ENCODE measurements at places on chromosomes 6 and 20.

- no peak for DNase-seq
Observed at GRCh38 chr6:136069119-136069518, 181.0 kb downstream of the MTFR2 start.

DNA sequence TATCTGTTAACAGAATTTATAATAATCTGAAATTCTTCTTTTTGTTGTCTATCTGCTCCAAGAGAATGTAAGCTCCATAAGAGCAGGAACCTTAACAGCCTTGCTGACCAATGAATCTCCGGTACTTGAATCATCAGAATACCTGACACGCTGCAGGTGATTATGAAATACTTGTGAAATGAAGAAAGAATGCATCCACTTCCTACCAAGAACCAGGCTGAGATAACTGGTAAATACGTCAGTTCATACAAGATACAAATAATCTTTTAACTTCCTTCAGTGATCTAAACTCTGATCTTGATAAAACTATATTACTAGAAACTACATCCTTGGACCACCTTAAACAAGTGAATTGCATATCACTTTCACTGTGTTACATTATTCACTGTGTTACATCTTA, 116.2 kb downstream of the MAP3K5 start:
- no peak for DNase-seq

GRCh38 chr6:13262302-13263230, 65.8 kb downstream of the TBC1D7 start:
- DNase-seq = no peak

GRCh38 chr6:81697559-81697958, 54.9 kb downstream of the TENT5A start:
- no peak for DNase-seq

- no peak for DNase-seq
Observed at GRCh38 chr20:44656448-44656847, 4.9 kb upstream of the ADA start.

DNA sequence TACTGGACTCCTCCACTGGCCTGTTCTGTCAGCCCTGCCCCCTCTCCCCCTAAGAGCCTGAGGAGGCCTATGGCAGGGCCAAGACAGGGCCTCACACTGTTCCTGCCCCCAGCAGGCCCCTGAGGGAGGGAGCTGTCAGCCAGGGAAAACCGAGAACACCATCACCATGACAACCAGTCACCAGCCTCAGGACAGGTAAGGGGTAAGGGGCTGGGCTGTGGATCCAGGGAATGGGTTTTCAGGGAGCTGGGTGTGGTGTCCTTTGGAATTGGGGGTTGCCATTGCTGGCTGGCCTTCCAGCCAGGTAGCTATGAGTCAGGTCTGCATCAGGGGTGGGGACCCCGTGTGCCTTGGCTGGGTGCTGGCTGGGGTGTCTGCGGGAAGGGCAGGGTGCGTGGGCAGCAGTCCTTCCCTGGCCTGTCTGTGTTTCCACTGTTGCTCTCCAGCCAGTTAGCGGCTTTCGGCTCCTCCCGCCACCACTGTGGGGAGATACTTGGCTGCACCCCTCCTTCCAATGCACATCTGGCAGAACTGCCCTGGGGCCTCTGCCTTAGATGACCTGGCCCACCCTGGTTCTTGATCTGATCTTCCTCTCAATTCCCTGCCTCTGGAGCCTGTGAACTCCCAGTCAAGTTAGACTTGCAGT, 3.9 kb downstream of the SLC29A1 start:
- no peak for DNase-seq

GRCh38 chr6:164344801-164345291, 930.3 kb downstream of the QKI start:
- no peak for DNase-seq

GRCh38 chr20:57676589-57677583, 32.9 kb downstream of the PMEPA1 start:
- DNase-seq = no peak

- DNase-seq = no peak
Observed at GRCh38 chr6:137754866-137755265, 112.2 kb upstream of the TNFAIP3 start.

- no peak for DNase-seq
Observed at GRCh38 chr6:20893412-20893811, 359.2 kb downstream of the CDKAL1 start.

GRCh38 chr20:16712511-16712947, 17.3 kb upstream of the SNRPB2 start:
- DNase-seq = no peak

DNA sequence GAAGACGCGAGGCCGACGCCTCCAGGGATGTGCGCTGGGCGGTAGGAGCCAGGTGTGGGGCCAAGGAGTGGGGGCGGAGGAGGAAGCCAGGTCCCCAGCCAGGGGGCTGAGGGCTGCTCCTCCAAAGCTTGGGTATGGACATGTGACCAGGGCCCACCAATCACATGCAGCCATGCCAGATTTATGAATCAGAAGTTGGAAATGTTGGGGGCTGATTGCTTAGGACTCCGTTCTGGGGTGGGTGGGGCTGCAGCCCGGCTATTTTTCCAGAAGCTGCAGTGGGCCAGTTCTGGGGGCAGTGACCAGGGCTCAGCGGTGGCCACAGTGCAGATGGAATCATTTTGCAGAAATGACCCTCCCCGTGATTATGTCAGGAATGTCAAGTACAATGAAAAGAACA, 96.0 kb downstream of the CEBPB start:
- no peak for DNase-seq

GRCh38 chr6:15561447-15562199, 101.2 kb downstream of the DTNBP1 start:
- no peak for DNase-seq

All from stimulated activated CD4-positive, alpha-beta T cell treated with anti-CD3 and anti-CD28 coated beads, Interleukin-12 subunit alpha, Interleukin-12 subunit beta, amount 100 ng/mL, for 48 hours (primary cell).